ENCODE measurements at places on chromosomes 4 and X.

- no peak for DNase-seq
Observed at GRCh38 chr4:5126231-5126630, 75.0 kb downstream of the STK32B start.

DNA sequence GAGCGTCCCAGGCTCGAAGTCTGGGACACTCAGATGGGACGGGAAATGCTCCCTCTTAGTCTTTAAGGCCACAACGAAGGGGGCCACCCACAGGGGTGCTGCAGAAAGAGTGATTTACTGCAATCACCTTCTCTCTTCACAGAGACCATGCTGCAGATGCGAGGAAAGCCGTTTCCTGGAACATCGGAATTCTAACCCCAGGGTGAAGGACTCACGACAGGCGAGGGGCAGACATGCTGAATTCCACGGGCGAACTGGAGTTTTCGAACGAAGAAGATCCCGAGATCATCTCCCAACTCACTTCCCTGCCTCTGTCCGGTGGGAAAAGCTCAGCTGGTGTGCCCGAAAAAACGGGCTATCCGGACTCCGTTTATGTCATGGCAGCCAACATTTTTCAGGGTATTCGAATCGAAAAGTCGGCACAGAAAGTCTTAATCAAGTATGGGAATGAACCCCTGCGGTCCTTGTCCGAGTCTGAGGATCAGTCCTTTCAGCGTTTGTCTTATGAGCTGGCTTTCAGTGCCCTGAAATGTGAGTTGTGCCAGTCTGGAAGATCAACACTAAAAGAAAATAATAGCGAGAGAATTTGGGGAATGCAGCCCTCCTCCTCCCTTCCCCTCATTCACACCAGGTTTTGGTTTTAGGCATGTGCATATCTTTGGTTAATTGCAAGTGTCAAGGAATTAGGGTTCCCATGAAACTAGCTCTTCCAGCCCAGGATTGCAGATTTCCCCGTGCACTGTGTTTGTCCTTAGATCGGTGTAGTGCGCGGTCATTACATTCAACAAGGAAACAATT is 905 bp downstream of the NSUN7 start:
- no peak for DNase-seq

DNA sequence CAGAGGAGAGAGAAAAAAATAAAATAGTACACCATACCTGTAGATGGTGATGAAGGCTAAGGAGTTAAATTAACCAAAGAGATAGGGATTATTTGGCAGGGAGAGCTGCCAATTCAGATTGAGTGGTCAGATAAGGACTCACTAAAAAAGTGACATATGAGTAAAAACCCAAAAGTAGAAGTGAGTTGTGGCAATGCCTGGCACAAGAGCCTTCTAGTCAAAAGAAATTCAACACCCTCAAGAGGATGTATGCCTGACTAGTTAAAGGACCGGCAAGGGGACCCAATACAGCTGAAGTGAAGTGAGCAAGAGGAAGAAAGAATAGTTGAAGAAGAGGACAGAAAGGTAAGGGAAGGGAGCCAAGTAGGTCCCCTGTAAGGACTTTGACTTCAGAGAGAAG is 34.9 kb downstream of the ELF2 start:
- peak; percentile 44 for DNase-seq

- DNase-seq, result no peak
Observed at GRCh38 chrX:20001588-20001987, 10.7 kb upstream of the BCLAF3 start.
